Lung (tissue), 17 donors: ENCODE measurements at places on chromosomes 6 and 20. TPM values are rescaled to one million over a fixed set of nuclear protein-coding genes. Genes with fewer than 3 reads are reported as not detected.

DNA sequence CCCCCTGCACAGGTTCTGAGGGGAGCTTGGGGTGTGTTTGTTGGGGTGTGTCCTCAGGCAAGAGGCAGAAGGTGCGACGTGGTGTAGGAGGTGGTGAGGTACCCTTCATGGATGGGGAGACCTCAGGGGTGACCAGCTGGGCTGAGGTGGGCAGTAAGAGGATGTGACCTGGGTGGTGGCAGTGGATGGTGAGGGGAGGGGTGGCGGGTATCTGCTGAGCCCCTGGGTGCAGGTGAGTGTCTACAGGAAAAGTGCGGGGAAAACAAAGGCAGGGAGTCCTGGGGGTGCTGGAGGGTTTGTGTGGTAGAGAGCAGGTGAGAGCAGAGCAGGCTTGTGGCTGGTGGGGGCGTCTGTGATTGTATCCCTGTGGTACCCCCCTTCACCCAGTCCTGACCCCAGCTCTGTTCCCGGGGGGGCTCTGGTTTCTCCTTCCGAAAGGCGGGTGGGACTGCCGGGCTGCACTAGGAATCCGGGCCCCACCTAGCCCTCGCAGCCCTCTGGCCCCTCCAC lies 631 bp downstream of the RAET1L start:
- no peak overlapping the region for H3K4me3 ChIP-seq
- H3K36me3 ChIP-seq = no peaks in the 10 kb centered on the region
- H3K4me1 ChIP-seq = no peaks in the 10 kb centered on the region
- DNase-seq = no peak
- H3K27ac ChIP-seq = no peak overlapping the region

GRCh38 chr20:8127553-8128255 lies 4.4 kb upstream of the PLCB1 start:
- H3K36me3 ChIP-seq = no peaks in the 10 kb centered on the region
- no peaks in the 10 kb centered on the region for H3K27me3 ChIP-seq
- peaks cover 4% of the 10 kb centered on the region for H3K4me1 ChIP-seq
- H3K4me3 ChIP-seq = no peak overlapping the region

DNA sequence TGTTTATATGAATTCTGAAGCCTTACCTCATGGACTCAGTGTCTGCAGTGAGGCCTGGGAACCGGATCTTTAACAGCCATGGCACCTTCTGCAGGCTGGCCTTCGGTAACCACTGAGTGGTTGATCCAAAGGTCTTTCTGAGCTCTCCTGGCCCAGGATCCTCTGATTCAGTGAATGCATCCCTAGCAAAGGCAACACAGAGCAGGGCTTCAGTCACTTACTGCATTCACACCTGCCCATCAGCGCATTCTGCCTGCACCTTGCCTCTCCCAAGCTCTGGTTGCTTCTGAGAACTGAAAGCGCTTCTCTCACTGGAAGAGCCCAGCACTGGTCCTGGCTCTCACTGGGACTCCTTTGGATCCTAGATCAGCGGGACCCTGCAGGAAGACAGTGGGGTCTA lies 8.4 kb upstream of the CST9 start:
- no peaks in the 10 kb centered on the region for H3K36me3 ChIP-seq
- DNase-seq = no peak
- no peaks in the 10 kb centered on the region for H3K4me1 ChIP-seq
- no peak overlapping the region for H3K27ac ChIP-seq
- H3K4me3 ChIP-seq = no peak overlapping the region

Gene GNMT
- 1.3 TPM for polyA plus RNA-seq

- H3K36me3 ChIP-seq = no peaks in the 10 kb centered on the region
- no peak for DNase-seq
Observed at GRCh38 chr6:22468256-22468965, 101.0 kb upstream of the HDGFL1 start.

Gene SRSF12
- polyA plus RNA-seq = 0.55 TPM

Gene KCNK16
- polyA plus RNA-seq = not detected

DNA sequence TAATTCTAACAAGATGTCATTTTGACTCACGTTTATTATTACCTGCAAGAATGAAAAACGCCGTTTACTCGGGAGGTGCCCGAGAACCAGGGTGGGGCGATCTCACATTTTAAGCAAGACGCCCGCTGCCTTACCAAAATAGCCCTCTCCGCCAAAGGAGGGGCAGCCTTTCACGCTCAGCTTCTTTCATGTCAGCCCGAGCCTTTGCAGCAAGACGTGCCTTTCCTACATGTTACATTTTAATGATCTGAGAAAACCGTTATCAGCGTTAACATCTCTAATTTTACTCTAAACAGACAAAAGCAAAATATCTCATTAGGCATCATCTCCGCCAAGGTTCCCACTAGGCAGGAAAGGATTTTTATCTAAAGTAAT lies 2.0 kb downstream of the BACH2 start:
- no peak overlapping the region for H3K4me3 ChIP-seq
- H3K27ac ChIP-seq = no peak overlapping the region
- no peaks in the 10 kb centered on the region for H3K36me3 ChIP-seq
- peaks cover 11% of the 10 kb centered on the region for H3K4me1 ChIP-seq
- peaks cover 34% of the 10 kb centered on the region for H3K27me3 ChIP-seq

Gene ZNF318
- 5.1 TPM for polyA plus RNA-seq

Gene NMBR
- polyA plus RNA-seq = not detected

DNA sequence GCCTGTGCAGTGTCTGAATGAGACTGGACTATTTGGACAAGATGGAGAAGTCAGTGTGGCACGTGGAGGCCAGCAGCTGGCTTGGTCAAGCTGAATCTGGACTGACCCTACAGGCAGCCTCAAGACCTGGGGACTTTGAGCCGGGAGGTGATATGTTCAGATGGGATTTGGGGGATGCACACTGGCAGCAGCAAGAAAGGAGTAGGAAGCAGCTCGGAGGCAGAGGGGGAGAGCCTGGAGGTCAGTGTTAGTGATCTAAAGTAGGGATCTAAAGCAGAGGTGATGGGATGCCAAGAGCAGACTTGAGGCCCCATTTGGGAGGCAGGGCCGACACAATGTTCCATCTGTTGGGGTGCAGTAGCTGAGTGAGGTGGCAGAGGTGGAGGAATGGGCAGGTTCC lies 2.8 kb downstream of the MAPK13 start:
- no peaks in the 10 kb centered on the region for H3K27me3 ChIP-seq
- no peak overlapping the region for H3K27ac ChIP-seq
- no peak for DNase-seq
- no peaks in the 10 kb centered on the region for H3K36me3 ChIP-seq
- H3K4me1 ChIP-seq = peaks cover 5% of the 10 kb centered on the region

DNA sequence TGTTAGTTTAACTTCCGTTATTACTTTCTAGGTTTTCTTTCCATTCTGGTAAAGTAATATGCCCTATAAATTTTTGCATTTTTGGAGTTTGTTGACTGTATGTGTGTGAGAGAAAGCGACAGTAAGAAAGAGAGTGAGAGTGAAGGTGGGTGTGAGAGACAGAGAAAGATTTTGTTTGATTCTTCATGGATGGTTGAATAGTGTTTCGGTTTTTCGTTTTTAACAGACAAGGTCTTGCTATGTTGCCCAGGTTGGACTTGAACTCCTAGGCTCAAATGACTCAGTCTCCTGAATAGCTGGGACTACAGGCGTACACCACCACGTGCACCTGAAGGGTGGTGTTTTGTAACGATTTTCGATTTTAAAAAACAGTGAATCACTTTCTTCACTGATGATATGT lies 329.1 kb upstream of the RUNX2 start:
- no peak overlapping the region for H3K27ac ChIP-seq
- no peaks in the 10 kb centered on the region for H3K4me1 ChIP-seq
- no peaks in the 10 kb centered on the region for H3K36me3 ChIP-seq
- no peak for DNase-seq

DNA sequence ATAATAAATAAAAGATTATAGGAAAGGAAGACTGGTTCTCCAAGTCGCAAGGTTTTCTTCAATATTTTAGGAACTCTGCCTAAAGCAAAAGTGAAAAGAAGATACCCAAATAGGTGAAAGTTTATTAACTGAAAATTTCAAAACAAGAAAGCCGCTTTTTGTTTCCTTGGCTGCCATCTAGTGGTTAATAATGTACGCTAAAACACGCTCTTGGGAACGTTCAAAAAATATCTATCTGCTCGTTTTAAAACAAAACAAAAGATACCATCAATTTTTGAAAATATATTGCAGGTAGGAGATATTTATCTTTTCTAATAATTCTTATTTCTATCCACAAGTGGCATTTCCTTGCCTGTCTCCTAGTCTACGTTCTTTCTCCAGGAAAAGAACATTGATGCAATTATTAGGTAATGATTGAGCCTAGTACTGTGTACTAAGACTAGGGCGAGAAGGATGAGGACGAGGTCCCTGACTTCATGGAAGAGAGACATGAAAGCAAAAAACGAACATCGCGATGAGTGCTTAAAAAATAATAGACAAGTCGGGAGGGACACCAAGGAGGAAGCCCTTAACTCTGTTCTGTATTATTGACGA lies 97.2 kb downstream of the SPTLC3 start:
- no peak overlapping the region for H3K27ac ChIP-seq
- H3K4me1 ChIP-seq = peaks cover 2% of the 10 kb centered on the region
- H3K4me3 ChIP-seq = no peak overlapping the region
- H3K27me3 ChIP-seq = no peaks in the 10 kb centered on the region

GRCh38 chr6:25511376-25511775 lies 140.6 kb upstream of the SCGN start:
- no peak overlapping the region for H3K27ac ChIP-seq
- H3K4me1 ChIP-seq = peaks cover 6% of the 10 kb centered on the region
- no peaks in the 10 kb centered on the region for H3K27me3 ChIP-seq

Gene GPR63
- 0.14 TPM for polyA plus RNA-seq

Gene FAM209B
- 1.3 TPM for polyA plus RNA-seq

- peak; percentile 83 for DNase-seq
- peaks cover 18% of the 10 kb centered on the region for H3K36me3 ChIP-seq
- H3K4me3 ChIP-seq = peak overlapping the region; percentile 94
- H3K27ac ChIP-seq = peak overlapping the region; percentile 74
Observed at GRCh38 chr20:10671919-10672623, 1.7 kb downstream of the JAG1 start.

GRCh38 chr6:37826993-37827392 lies 7.5 kb downstream of the ZFAND3 start:
- DNase-seq = no peak
- H3K4me1 ChIP-seq = peaks cover 14% of the 10 kb centered on the region
- H3K27me3 ChIP-seq = no peaks in the 10 kb centered on the region
- H3K36me3 ChIP-seq = no peaks in the 10 kb centered on the region

DNA sequence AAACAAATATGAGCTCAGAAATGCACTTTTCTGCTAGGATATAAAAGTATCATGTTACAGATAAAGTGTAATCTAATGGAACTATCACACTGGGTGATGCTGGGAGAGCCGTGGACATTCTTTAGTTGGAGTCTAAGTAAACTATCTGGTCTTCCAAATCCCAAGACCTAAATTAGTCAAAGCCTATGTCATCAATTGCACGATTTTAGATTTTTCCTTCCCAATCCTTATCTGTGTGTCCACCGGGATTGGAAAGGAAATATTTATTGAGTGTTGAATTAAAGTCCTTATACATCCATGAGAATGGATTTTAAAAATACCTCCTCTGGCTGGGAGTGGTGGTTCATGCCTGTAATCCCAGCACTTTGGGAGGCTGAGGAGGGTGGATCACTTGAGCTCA lies 19.6 kb upstream of the MRAP2 start:
- no peaks in the 10 kb centered on the region for H3K27me3 ChIP-seq
- H3K36me3 ChIP-seq = no peaks in the 10 kb centered on the region
- no peak overlapping the region for H3K4me3 ChIP-seq
- no peak for DNase-seq

GRCh38 chr20:9331707-9332435 lies 182.5 kb upstream of the LAMP5 start:
- no peak for DNase-seq
- peaks cover 4% of the 10 kb centered on the region for H3K4me1 ChIP-seq
- no peaks in the 10 kb centered on the region for H3K27me3 ChIP-seq
- no peaks in the 10 kb centered on the region for H3K36me3 ChIP-seq

DNA sequence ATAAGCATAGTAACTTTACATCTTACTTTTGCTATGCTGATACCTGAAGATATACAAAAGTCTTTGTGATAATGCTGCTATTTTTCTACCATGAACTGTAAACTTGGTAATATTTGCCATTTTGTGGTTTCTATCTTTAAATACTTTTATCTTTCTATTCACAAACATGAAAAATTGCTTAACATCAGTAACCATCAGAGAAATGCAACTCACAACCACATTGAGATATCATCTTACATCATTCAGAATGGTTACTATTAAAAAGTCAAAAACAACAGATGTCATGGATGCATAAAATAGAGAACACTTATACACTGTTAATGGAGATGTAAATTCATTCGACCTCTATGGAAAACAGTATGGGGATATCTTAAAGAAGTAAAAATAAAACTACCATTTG lies 112.0 kb downstream of the TRDN start:
- no peaks in the 10 kb centered on the region for H3K36me3 ChIP-seq
- no peaks in the 10 kb centered on the region for H3K4me1 ChIP-seq
- no peak for DNase-seq
- H3K27ac ChIP-seq = no peak overlapping the region

DNA sequence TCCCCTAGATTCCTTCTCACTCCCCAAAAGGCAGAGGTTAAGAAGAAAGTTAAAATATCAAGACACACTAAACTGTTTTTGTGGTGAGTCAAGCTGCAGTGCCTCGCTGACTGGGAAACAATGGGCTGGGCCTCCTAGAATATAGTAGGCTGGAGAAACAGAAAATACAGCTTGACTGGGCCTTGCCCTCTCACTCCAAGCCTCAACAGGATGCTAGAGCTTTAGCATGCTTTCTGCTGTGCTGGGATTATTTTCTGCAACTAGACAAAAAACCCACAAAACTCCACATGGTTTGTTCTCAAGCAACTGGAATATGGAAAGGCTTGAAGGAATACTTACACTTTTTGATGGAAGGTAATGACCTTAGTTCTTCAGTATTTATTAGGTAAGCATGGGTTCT lies 27.9 kb downstream of the FOXO3 start:
- H3K4me1 ChIP-seq = peaks cover 68% of the 10 kb centered on the region
- no peaks in the 10 kb centered on the region for H3K27me3 ChIP-seq
- H3K27ac ChIP-seq = peak overlapping the region; percentile 93

GRCh38 chr6:87384449-87384848 lies 23.3 kb upstream of the CFAP206 start:
- no peak for DNase-seq
- H3K36me3 ChIP-seq = no peaks in the 10 kb centered on the region
- H3K4me1 ChIP-seq = no peaks in the 10 kb centered on the region
- no peak overlapping the region for H3K27ac ChIP-seq

GRCh38 chr20:33568378-33568777 lies 78.5 kb downstream of the CBFA2T2 start:
- H3K36me3 ChIP-seq = no peaks in the 10 kb centered on the region
- peaks cover 34% of the 10 kb centered on the region for H3K4me1 ChIP-seq
- no peak overlapping the region for H3K4me3 ChIP-seq
- peak; percentile 67 for DNase-seq
- no peaks in the 10 kb centered on the region for H3K27me3 ChIP-seq

DNA sequence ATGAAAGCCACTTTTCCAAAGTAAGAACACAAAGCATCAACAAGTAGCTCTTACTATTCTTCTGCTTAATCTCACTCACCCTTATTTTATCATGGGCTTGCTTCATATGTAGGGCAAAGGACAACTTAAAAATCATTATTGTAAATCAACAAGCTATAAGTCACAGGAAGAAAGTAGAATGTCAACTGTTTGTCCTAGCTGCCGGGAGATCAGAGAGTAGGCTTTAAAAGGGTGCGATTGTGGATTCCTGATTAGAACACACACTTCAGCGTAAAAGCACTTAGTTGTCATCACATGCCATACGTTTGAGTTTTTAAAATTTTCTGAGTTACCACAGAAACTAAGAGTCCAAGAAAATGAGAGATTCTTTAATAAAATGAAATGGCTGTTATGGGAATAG lies 44.4 kb upstream of the NHSL1 start:
- H3K4me1 ChIP-seq = peaks cover 39% of the 10 kb centered on the region
- H3K36me3 ChIP-seq = no peaks in the 10 kb centered on the region
- no peaks in the 10 kb centered on the region for H3K27me3 ChIP-seq
- no peak for DNase-seq
- peak overlapping the region; percentile 85 for H3K27ac ChIP-seq

Gene UBD
- polyA plus RNA-seq = 19.4 TPM

Gene RSPO3
- 0.88 TPM for polyA plus RNA-seq
